Stimulated activated CD4-positive, alpha-beta T cell treated with anti-CD3 and anti-CD28 coated beads, TNF-alpha, amount 100 ng/mL, for 4 hours (primary cell): ENCODE measurements at places on chromosomes 2 and 18.

GRCh38 chr2:235605312-235606003, 111.6 kb downstream of the AGAP1 start:
- no peak for DNase-seq

GRCh38 chr18:13211534-13211933, 7.0 kb upstream of the LDLRAD4 start:
- DNase-seq, result no peak

- DNase-seq, result no peak
Observed at GRCh38 chr2:219354582-219354981, 22.0 kb upstream of the RESP18 start.

- DNase-seq, result no peak
Observed at GRCh38 chr18:32612651-32613050, 142.0 kb upstream of the GAREM1 start.
